ENCODE measurements at places on chromosomes 16 and 17.

DNA sequence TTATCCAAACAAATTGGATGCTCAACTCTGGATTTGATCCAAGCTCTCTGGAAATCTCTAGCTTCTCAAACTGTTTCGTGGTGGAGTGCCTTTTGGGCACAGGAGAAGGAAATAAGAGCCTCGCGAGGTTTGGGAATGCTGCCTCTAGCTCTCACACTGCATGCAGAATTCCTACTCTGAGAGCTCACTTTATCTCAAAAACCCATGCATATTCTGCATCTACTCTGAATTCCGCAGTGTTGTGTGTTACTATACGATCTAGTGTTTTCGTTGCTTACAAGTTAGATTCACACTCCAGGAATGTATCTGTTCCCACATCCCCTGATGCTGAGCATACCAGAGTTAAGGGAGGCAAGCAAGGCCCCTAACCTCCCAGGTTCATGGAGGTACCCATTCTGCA is 462.7 kb downstream of the WWOX start:
- no peak for DNase-seq

DNA sequence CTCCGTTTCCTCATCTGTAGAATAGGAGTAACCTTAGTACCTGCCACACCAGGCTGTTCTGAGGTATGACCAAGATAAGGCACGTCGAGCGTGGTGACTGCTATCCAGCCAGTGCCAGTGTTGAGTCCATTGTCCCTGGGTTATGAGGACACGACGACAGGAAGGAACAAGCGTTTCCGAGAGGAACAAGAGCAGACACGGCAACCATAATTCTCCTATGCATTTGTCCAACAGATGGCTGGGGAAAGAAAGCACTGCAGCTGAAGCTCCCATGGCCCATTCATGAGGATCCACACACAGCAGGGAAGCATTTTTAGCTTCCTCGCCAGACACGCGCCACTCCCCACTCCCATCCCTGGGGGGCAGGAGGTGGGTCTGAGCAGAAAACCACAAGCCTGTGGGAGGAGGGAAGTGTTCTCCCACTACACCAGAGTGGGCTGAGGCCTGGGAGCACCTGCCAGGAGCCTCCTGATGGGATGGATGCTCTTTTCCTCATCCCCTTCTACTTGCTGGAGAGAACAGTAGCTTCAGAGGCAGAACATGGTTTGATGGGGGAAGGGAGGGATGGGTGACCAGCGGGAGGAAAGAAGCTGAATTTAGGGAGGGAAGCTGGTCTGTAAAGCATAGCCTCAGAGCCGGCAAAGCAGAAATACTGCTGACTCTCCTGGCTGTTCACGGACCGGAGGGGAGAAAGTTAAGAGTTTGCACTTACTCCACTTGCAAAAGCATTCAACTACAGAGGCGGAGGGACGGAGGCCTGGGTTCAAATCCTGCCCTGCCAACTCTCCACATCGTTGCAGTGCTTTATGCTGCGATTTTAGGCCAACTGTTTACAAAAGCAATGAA is 2.7 kb downstream of the COTL1 start:
- DNase-seq = no peak

DNA sequence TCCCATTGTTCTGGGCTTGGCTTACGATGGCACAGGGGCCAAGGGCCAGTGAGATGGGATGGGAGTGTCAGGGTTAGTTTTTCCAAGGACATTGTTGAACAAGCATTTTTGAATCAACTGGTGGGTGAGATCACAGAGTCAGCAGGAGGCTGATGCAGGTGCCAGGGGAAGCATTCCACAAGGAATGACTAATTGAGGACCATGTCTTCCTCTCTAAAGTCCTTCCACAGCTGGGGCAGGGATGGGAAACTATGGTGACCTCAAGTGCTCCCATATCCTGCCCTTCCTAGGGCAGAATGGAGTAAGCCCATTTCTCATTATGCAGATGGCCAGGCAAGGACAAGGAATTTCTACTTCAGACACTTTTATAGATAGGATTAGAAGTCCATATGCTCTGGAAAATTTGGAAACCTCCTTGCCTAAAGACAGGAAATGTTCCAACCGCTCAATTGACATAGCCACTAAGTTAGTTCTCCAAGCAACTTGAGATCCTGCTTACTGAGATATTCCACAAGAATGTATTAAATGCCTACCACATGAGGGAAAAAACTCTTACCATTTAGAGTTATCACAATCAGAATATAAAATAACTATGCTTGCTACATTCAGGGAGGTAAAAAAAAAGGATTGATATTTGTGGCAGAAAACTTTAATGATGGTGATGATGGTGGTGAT is 21.2 kb upstream of the ENGASE start:
- no peak for DNase-seq

DNA sequence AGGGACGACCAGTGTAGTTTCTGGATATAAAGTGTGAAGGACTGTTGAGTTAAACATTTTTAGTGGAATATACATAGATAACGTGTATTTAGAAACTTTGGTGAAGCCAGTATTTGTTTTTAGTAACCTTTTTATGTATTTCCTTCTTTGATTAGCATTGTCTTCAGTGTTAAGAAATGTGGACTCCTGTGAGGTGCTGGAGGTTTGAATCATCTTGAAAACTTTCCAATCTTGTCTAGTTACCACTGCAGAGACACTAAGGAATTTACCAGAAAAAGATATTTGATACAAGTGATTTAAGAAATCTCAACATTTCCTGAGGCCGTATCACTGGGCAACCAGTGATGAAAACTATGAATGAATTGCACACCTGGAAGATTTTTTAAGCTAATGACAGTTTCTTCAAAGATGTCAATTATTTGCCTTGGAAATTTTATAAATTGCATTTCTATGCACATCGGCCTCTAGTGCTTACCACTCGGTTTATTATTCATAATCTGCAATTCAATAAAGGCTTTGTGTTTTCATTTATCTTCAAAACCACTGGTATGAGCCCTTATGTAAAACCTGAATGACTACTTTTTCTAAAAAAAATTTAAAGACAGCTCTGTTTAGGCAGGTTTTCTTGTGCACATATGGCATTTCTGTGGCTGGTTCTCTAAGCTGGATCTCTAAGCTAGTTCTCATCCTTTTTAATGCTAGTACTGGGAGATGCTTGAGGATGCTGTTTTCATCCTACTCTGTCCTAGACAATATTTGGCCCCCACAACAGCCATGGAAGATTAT is 31.4 kb upstream of the ADCY7 start:
- DNase-seq = no peak

Data from stimulated activated naive CD4-positive, alpha-beta T cell treated with Interleukin-2 at 50 U/mL for 16 hours (primary cell).